AG10803 (cell line): ENCODE measurements at places on chromosomes 7 and 10.

DNA sequence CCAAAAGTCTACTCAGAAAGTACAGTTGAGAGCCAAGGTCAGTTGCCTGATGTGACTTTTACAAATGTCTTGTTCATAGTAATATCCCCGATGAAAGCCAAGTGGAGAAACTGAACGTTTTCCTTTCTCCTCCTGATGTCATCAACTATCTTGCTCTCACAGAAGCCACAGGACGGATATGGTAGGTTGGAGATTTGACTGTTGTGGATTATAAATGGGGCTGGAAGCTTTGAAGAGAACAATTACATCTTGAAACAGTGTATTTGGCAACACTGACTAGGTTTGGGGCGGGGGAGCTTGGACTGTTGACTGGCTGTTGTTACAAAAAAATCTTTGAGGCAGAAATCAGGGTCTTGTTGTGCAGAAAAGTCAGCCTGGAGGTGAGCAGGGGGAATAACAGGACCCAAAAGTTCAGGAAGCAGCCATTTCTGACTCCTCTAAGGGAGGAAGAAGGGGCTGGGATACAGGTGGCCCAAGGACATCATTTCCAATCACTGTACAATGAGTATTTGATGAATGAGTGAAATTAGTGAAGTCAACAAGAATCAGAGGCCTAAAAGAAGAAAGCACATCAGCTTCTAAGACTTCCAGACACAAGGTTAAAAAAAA is 24.3 kb downstream of the PLEKHS1 start:
- no peak for DNase-seq

- no peak for DNase-seq
Measured at GRCh38 chr10:99894613-99895012, 112.2 kb downstream of the ABCC2 start.

DNA sequence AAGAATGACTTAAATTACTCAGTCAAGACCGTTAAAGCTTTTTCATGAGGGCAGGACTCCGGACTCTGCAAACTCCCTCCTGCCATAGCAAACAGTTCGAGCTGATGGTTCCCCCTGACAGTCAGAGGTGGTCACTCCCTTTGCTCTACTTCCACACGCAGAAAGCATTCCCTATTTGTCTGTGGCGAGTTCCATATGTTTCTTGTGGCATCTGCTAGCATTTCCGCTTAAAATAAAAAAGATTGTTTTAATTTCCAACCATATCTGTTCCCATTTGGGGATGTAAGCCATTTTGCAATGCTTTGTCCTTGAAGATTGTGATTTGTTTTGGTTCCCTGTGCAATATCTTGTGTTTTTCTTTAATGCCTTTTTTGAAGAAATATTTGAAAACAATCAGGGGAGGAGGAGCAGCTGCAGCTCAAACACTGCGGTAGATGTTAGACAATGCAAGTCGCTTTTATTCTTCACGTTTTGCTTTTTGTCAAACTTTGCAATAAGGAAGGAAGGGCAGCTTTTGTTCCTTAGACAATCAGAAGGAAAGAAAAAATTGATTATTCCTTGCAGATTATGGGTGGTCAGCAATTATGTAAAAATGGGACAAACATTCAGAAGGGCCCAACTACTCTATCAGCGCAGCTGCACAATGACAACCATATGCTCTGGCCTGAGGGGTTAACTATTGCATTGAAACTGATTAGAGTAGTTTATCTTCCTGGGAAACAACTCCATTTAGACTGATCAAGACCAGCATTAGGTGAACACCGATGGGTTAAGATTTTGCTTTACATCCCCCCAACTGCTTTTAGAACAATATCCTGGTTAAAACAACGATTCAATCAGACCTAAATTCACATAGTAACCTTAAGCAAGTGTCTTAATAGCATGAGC is 425.8 kb upstream of the NRP1 start:
- DNase-seq: no peak

DNA sequence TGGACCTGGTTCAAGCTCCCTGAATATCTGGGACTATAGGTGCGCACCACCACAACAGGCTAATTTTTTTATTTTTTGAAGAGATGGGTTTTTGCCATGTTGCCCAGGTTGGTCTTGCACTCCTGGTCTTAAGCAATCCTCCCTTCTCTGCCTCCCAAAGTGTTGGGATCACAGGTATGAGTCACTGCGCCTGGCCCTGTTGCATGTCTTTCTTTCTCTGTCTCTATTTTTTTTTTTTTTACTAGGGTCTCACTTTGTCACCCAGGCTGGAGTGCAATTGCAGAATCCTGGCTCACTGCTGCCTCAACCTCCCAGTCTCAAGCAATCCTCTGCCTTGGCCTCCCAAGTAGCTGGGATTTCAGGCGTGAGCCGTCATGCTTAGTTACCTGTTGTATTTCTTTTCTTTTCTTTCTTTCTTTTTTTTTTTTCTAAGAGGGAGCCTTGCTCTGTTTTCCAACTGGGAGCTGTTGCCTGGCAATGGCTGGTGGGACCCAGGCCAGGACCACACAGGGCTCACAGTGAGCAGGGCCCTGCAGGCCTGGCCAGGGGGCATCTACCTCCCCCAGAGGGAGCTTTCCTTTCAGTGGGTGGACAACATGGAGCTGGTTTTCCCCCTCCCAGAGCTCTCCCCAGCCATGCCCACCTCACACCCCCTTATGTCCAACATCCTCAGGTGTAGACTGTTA is 6.0 kb downstream of the MYL7 start:
- no peak for DNase-seq

- no peak for DNase-seq
Measured at GRCh38 chr7:31059551-31059950, 7.4 kb downstream of the ADCYAP1R1 start.

DNA sequence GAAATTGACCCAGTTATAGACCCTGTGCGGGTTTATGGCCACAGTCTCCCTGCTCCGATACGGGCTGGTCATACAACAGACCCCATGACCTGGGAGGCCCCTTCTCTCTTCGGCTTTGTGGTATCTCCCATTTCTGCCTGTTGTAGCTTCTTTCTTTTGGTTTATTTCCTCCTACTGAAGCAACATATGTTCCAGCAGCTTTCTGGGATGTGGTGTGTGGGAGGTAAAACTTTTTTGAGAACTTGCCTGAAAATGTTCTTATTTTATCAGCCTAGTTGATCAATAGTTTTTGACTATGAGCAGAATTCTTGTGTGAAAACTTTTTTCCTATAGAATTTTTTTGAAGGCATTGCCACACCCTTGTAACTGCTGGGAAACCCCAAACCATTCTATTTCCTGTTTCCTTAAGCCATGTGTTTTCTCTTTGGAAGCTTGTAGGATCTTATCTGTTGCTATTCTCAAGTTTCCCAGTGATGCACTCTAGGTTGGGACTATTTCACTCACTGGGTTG is 80.0 kb downstream of the DAGLB start:
- peak; percentile 46 for DNase-seq

- no peak for DNase-seq
Measured at GRCh38 chr10:69652111-69652856, 22.2 kb downstream of the FAM241B start.

DNA sequence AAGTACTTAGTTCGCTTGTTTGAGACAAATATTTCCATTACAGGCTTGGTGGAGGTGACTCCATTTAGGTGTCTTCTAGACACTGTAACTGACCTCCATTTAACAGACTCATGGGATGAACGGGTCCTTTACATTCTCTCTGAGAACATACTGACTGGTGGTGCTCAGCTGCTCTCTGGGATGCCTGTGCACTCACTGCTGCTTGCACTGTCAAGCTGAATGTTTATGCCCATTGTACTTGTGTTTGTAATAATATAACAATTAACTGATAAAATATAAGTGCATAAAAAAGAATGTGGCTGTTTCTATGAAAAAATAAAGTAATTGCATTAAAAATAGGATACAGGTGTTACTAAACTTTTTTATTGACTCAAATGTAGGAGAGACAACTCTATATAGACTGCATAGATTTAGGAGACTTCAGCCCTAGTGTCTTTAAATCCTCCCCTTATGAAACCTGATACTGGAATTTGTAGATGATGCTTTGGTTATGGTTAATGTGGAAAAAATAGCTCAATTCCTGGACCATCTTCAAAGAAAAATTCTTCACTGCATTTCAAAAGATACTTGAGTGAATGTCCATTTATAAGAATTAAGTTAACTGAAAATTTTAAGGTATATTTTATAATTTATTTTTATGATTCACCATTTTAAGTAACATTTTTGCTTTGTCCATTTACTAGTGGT is 85.4 kb downstream of the CDK14 start:
- no peak for DNase-seq

DNA sequence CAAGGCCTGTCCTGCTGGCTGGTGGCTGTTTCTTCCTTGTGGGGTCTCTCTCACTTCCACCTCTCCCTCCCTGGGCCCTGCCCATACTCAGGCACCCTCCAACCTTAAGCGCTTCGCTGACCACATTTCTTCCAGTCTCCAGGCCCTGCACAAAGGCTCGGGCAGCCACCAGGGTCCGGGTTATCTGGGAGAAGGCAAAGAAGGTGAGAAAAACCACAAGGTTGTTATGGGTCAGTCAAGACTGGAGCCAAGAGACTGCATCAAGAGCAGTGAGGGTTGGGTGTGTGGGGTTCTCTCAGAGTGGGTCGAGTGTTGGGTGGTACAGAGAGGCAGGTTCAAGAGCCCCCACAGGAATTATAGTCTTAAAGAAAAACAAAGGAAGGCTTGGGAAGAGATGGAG is 2.6 kb downstream of the GPC2 start:
- DNase-seq: no peak

GRCh38 chr7:28078036-28078901 is 102.3 kb downstream of the JAZF1 start:
- DNase-seq: peak; percentile 66

GRCh38 chr10:77742172-77742571 is 104.6 kb upstream of the KCNMA1 start:
- no peak for DNase-seq

DNA sequence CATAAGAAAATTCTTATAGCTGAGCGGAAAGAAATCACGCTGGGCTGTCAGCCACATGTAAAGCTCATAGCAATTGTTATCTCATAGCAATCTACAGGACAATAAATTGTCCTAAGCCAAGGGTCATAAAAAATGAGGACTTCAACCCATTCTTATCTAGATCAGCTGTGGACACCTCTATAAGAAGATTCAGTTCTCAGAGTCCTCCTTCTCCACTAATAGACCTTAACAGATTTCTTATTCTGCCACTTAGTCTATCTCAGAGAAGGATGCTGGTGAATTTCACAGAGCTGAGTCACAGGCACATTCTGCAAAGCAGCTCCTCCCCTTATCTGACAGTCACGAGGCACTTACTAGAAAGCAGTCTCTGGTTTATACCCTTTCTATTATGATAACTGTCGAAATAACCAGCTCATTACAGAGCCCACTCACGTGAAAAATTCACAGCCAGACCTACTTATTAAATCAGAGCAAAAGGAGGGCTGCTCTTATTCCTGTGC is 185.3 kb upstream of the PCLO start:
- peak; percentile 44 for DNase-seq

GRCh38 chr7:21938463-21938862 is 7.2 kb downstream of the CDCA7L start:
- no peak for DNase-seq

DNA sequence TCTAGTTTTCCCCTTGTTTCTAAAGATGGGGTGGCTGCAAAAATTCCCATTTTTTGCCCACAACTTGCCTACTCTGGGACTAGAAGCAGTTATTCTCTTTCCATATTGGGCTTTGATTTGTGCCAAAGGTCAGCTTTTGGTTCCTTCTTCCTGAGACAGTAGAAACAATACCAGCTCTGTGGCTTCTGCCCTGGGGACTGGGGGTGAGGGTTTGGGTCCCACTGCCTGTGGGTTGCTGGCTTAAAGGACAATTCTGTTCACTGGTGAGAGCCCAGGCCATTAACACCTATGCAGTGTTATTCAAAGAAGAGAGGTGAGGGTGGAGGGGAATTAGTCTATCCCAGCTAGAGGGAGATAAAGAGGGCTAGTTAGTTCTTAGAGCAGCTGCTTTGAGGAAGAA is 171.5 kb downstream of the CPEB3 start:
- DNase-seq: no peak

GRCh38 chr10:87771871-87772500 is 46.0 kb downstream of the ATAD1 start:
- DNase-seq: peak; percentile 34

DNA sequence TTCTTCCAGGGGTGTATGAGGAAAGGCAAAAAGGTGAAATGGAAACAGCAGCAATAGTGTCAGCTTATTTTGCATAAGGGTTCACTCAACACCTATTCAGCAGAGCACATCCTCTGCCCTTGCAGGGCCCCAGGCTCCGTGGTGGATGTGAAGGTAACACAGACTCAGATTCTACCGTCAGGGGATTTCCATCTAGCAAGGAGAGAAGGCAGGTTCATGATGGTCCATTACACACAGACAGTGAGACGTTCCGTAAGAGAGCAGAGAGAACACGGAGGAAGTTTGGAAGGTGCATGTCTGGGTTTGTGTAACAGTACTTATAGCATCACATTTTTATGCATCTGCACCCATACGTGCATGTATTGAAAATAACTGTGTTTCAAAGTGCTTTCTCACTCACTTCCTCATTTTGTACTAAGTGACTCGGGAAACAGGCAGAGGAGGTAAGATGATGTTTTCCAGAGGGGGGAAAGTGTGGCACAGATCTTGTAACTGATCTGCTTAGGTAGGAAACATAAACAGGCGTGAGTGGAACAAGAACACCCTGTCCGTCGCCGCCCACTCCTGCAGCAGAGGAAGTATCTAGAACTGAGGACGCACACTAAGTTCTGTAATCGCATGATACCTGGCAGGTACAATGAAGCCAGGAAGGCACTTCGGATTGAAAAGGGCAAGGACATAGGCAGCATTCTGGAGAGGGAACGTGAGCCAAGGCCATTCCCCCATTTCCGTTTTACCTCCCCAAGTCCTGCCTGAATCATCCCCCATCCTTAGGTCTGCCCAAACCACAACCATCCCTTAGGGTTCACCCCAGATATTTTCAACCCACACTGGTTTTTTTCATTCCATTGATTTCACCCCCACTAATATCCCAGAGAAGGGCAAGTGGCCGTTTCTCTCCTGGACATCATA is 1.0 kb upstream of the ENO4 start:
- DNase-seq: peak; percentile 45

DNA sequence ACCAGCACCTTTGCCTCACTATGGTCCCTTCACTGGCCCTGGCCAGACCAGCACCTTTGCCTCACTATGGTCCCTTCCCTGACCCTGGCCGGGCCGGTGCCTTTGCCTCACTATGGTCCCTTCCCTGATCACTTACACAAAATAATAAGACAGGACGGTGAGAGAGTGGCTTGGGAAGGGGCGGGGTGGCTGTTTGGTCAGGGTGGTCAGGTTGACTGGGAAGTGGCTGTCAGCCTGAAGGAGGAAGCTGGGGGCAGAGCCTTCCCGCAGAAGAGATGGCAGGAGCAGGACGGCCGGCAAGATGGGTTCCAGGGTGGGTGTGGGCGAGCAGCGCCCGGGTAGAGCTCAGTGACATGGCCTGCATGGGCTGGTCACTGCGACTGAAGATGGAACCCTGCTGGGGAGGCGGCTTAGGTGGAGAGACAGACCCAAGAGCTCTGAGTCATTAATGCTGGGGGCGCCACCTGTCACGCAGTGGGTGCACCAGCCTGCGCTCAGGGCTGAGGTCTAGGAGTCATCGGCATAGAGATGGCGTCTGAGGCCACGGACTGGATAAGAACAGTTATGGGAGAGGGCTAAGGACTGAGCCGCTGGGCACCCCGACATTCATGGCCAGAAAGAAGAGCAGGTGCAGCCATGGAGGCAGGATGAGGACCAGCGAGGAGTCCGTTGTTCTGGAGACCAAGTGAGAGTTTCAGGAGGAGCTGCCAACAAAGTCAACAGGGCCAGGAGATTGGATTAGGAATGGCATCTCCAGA is 91.8 kb downstream of the CHST15 start:
- no peak for DNase-seq

- no peak for DNase-seq
Measured at GRCh38 chr10:133359554-133359971, 1.7 kb upstream of the FUOM start.
